IPS DF 19.7 (cell line): ENCODE measurements at places on chromosomes 1 and 21.

DNA sequence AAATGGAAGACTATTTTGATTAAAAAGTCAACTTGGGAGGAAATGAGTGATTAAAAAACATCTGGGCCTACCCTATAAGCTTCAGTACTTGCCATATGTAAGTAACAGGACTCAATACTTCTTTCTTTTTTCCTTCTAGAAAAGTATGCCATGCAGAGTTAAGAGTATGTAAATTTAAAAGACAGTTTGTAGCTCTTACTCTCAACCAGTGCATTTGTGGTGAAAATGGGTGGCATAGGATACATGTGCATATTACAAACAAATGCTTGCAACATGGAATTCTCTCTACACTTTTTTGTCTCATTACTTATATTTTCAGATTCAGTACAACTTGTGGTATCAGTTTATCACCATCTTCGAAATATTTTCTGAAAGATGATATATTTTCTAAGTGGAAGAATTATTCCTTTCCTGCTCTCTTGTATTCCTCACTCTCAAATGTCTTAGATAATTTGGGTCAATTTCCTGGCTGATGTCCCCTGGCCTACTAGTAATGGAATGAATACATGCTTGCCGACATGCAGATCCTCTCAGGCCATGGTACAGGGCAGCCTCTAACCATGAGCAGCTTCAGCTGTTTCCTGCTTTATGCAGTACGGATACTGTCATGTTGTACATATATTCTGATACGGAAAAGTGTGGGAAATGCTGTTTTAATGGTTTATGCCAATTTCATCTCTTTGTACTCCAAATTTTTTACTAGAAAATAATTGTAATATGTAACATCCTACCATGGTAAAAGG lies 81.4 kb upstream of the ZNF326 start:
- DNase-seq = no peak

DNA sequence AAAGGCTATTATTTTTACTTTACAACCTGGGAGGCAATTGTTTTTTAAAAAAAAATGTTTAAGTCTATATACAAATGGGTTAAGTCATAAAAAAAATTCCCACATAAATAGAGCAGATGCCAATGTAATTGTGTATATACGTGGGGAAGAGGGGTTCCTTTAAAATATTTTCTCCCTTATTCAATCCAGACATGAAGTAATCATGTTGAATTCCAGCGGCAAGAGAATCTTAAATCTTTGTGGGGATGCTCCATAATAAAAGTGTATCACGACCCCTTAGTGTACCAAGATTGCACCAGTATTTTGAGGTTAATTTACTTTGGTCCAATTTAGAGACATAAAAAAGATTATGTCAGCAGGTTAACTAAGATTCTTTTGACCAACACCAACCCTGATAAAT lies 62.1 kb downstream of the ARID4B start:
- DNase-seq = no peak

DNA sequence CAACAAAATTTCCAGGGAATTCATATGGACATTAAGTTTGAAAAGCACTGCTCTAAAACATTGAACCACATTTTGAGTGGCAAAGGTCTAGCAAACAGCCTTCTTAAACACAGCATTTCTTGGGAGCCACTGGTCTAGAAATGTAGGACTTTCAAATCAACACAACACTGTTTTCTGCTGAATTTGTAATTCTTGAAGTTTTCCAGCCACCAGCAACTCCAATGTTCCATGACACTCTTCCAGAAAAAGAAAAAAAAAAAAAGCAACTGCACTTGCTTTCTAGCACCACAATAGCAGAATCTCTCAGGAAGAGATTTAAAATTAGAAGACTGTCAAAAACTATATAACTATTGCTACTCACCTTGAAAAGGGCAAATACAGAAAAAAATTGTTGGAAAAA lies 4.5 kb downstream of the SYDE2 start:
- DNase-seq = no peak

- DNase-seq = no peak
Measured at GRCh38 chr1:116496380-116496779, 74.4 kb downstream of the CD58 start.

DNA sequence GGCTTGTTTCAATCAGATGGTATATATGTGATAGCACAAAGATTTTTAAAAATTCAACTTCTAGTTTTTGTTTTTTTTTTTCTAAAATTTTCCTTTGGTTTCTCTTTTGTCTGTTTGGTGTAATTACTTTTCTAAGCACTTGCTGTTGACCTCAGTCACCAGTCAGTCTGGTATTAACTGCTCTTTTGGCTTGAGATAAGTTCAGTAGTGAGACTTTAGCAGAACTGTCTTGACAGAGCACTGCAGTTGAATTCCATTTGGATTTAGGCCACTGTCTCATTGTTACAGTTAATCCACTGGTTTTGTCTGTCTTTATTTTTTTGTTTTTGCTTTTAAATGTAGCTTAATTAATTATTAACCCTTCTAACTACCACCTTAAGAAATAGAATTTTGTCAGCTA lies 36.2 kb downstream of the OSBPL9 start:
- no peak for DNase-seq

DNA sequence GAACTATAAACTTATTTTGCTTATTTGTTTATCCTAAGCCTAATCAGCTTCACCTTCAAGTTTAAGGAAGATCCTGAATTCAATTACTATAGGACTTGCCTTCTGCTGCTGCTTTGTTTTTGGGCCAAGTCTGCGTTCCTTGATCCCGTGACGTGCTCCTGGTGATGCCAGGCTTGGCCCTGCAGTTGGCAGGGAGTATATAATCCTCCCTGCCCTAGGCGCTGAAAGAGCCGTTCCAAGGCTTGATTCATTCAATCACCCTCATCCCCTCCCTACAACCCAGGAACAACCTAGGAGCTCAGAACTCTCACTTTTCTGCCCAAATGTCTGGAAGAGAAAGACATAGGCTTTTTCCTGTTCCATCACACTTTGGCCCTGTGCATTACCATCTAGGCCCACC lies 12.4 kb upstream of the LRRN2 start:
- no peak for DNase-seq

DNA sequence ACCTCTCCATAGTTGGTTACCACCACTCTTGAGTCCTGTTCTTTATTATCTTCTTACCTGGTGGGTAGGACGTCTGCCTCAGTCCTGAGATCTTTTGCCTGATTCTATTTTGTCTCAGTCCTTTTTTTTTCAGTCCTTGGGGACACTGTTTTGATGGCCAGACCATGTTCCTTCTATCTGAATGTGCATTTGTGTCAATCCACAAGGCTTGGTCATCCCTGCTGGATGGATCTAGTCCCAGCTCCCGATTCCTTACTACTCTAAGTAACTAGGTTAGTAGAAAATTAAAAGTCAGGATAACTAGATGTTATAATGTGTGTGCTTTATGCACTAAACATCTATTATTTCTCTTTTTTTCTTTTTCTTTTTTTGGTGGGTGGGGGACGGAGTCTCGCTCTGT lies 28.1 kb upstream of the AK4 start:
- no peak for DNase-seq

DNA sequence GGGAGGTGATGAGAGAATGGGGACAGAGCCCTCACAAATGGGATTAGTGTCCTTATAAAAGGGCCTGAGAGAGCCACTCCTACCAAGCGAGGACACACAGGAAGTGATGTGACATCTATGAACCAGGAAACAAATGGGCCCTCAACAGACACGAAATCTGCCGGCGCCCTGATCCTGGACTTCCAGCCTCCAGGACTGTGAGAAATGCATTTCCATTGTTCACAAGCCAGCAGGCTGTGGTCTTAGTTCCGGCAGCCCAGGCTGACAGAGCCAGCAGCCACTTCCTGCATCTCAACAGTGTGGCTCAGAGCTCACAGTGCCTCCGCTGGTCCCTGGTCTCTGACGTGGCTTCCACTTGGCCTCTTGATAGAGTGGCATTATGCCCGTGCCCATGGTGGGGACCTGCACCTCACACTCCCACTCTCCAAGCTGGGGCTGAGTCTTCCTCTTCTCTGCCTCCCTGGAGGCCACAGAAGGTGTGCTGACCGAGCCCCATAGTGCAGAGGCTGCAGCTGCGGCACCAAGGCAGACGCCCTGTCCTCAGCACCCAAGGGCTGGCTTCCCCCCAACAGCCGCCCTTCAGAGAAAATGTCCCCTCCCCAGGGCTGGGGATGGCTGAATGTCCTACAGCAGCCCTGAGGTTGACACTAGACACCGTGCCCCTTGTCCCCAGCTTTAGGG lies 44.9 kb downstream of the ACOT7 start:
- no peak for DNase-seq

GRCh38 chr1:106120789-106121188 lies 935.7 kb upstream of the PRMT6 start:
- no peak for DNase-seq

DNA sequence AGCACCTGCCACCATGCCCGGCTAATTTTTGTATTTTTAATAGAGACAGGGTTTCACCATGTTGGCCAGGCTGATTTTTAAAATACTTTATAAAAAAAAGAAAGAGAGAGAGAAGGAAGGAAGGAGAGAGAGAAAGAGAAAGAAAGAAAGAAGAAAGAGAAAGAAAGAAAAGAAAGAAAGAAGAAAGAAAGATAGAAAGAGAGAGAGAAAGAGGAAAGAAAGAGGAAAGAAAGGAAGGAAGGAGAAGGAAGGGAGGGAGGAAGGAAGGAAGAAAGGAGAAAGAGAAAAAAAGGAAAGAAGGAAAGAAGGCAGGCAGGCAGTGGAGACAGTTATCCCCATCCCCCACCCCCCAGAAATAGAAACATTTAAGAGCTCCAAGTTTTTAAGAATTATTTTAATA lies 69.9 kb downstream of the TOMM20 start:
- DNase-seq = no peak

DNA sequence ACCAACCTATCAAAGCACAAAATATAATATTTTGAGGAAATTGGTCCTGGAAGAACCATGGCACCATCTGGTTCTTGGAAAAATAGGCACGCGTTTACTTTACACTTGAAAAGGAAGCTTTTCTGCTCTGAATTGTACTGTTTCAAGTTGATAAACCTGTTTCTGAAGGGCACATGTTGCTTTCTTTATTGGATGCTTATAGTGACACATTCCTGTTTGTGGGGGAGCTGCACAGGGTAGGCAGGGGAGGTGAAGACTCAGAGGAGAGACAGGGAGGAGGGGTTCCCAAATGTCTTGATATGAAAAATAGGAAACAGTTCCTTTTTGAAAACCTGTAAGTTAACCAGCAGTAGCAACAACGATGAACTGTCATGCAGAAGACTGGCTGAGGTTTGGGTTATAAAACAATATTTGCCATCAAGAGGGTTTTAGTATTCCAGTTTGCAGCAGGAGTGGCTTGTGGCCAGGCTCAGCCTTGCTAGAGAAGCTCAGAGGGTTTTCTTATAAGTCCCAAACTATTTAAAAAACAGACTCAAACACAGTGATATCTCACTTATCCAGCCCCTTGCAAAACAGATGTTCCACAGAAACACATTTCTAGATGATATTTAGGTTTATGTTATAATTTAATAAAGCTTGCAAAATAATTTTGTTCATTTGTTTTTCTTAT lies 127.0 kb upstream of the MROH9 start:
- DNase-seq = no peak

DNA sequence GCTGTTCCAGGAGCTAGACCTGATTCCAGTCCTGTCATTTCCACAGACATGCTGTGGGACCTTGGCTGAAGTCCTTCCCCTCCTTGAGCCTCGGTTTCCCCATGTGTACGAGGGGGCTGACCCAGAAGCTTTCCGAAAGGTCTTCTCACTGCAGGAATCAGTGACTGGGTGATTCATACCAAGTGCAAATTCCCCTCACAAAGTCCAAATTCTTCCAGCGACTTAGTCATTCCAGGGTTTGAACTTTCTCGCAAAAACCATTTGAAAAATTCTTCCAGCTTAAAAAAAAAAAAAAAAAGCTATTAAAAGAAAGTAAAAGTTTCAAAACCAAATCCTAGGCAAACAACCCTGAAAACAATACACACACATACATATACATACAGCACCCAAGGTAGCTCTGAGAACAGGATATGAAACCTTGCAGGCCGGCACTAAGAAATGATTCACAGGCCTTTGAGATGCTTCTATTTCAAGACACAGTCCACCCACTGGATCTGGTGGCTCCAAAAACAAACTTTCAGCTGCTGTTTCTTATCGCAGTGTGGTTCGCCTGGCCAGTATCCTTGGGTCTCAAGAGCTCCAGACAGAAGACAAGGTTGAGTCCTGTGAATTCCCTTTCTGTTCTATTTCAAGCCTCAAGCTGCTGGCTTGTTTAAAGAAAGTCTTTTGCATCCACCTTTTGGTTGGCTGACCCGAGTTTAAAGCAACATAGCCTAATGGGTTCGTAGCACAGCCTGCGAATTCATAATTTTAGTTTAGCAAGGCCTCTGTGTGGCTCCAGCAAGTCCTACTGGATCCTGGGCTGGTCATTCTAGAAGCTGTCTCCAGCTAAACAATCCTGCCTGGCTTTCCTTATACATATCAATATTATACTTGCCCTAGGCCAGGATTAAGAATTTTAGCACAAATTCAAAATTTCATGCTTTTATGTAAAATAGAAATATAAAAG lies 18.0 kb upstream of the ID3 start:
- DNase-seq = no peak

- DNase-seq = no peak
Measured at GRCh38 chr1:247131236-247131635, 27.1 kb upstream of the ZNF669 start.

DNA sequence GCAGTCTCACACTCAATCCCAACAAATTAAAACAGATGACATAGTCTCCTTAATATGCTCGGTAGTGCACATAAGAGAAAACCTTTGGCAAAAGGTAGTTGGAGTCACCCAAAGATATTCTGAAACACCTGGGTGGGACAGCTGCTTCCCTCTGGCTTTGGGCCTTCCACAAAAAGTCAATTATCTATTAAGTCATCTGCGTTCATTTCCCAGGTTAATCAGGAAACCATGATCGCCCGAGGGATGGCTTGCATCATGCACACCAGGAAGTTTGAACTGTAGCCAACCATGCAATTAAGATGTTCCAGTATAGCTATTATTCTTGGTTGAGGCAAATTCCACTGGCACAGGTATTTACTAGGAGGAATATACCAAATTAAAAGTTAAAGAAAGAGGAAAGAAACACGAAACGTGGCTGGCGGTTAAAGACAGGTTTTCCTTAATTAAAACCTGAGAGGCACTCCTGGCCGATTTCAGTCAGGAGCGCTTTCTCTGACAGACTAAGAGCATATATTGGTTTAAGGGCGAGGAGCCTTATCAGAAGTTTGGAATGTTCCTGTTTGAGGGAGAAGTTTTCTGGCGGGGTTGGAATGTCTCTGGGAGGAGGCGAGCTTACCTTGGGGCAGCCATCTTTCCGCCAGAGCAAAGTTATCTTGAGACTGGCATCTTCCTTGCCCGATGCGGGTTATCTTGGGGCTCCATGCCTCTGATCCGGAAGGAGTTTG lies 19.9 kb downstream of the CLDN17 start:
- DNase-seq = no peak

DNA sequence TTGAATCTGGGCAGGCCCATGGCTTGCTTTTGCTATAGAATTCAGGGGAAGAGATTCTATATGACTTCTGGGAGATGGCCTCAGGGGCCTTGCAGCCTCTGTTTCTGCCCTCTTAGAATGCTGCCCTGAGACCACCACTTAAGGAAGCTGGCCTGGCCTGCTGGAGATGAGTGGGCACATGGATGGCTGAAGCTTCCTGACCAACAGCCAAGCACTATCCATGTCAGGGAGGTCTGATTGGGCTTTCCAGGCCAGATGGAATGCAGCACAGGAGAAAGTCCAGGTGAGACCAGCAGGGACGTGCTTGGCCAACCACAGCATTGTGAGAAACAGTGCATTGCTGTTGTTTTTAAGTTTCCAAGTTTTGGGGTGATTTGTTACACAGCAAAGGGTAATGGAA lies 308.1 kb downstream of the PTPRU start:
- no peak for DNase-seq
